HTR-8/SVneo (cell line): ENCODE measurements at places on chromosomes 1 and 21.
A peak's percentile ranks its signal among the peaks of the same experiment; 100 is the strongest.

GRCh38 chr1:209689477-209689876, 14.3 kb downstream of the G0S2 start:
- DNase-seq = no peak

DNA sequence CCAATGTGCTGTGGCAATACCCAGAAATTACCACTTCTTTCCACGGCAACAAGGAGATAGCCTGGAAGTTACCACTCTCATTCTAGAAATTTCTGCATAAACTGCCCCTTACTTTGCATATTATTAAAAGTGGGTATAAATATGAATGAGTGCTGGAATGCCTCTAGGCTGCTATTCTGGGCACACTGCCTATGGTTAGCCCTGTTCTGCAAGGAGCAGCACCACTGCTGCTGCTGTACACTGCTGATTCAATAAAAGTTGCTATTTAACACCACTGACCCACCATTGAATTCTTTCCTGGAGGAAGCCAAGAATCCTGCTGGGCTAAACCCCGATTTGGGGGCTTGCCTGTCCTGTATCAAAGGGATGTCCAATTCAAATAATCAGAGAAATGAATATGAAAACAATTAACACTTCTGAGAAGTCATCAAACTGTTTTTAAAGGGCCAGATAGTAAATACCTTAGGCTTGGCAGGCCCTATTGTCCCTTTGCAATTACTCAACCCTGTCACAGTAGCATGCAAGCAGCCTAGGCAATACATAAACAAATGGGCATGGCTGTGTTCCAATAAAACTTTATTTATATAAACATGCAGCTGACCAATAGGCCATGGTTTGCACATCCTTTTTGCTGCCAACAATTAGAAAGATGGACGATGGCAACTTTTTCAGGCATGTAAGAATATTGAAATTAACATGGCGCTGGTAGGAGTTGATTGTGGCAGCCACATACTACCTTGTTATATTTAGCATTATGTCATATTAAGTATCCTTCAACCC, 369.4 kb upstream of the B3GALT2 start:
- DNase-seq = no peak

- DNase-seq = no peak
Observed at GRCh38 chr1:184860535-184860934, 105.9 kb upstream of the EDEM3 start.

- no peak for DNase-seq
Observed at GRCh38 chr1:31548534-31548906, 27.8 kb upstream of the TINAGL1 start.

GRCh38 chr1:106289265-106289928, 767.1 kb upstream of the PRMT6 start:
- DNase-seq = no peak

DNA sequence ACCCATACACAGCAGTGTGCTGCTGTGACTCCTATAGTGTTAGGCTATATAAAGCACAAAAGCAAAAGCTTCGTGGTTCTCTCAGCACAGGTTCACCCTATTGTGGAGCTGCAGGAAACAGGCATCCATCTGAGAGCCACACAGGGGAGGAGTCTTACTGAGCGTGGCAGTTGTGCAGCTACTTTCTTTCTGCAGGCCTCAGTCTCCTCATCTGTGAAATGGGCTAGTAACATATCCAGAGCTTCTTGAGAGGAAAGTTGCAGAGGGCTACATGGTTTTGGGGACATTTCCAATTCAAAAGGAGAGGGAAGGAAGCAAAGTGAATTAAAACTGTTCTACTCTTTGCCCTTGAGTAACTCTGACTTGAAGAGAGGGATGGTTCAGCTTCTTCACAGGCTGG, 142.0 kb downstream of the FOXD2 start:
- no peak for DNase-seq

GRCh38 chr1:37794372-37795339, 1.0 kb downstream of the MANEAL start:
- DNase-seq = peak; percentile 34

GRCh38 chr1:39288735-39289465, 84.4 kb downstream of the MACF1 start:
- no peak for DNase-seq

DNA sequence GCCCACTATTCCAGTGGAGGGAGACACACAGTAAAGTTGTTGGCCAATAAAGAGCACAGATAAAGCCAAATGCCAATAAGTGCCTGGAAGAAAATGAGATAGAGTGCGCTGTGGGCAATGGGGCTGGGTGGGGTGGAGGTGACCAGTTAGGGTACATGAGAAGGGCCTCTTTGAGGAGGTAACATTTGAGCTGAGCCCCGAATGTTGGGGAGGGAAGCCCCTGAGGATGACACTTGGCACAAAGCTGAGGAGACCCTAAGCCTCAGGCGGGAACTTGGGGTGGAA, 979 bp downstream of the S100A9 start:
- DNase-seq = no peak

DNA sequence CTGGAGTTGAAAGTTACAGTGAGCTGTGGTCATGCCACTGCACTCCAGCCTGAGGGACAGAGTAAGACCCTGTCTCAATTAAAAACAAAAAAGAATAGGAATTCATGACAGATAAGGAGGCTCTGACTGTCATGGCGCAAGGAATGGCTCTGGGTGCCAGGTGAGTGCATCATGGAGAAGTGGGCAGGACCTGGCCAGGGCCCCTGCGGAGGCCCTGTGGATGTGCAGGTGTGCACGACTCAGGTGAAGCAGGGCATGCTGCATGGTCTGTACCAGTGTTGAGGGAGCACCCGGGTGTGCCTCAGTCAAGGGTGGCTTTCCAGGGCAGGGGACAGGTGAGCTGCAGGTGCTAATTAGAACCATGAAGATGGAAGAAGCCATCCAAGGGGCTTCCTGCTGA, 14.0 kb downstream of the SLC1A7 start:
- DNase-seq = no peak

GRCh38 chr1:151995774-151996173, 2.1 kb upstream of the S100A10 start:
- no peak for DNase-seq

DNA sequence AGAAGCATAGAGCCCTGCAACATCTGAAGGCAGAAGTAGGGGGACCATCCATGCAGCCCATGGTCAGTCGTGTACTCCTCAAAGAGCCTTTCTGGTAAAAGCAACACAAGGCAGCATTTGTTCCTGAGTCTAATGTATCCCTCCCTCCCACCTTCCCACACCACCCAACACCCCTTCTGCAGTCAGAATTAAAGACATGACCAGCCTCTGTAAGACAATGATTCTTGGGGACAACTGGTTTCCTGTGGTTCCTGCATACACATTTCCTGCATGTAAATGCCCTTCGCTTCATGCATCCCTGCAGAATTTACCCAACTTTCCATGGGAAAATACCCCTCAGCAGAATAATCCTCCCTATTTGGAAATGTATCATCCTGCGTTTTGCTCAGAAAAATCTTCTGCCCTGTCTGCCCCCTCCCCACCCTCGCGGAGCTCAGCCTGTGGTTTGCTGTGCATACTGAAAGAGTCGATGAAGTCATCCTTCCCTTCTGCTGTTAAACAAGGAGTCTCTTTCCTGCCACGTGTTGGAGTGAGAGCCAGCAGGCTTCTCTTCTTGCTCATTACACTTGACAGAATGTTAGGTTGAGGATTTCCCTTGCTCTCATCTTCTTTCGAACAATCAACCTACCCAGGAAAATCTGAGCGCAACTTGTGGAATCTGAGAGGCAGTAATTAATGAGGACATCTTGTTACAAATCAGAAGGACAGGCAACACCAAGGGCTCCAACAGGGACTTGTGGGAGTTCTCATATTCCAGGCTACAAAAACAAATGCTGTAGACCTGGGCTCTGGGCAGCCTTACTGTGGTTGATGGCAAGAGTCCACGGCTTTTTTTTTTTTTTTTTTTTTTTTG, 4.7 kb downstream of the TNN start:
- peak; percentile 13 for DNase-seq

GRCh38 chr1:204363335-204364114, 3.8 kb upstream of the PLEKHA6 start:
- DNase-seq = peak; percentile 72

DNA sequence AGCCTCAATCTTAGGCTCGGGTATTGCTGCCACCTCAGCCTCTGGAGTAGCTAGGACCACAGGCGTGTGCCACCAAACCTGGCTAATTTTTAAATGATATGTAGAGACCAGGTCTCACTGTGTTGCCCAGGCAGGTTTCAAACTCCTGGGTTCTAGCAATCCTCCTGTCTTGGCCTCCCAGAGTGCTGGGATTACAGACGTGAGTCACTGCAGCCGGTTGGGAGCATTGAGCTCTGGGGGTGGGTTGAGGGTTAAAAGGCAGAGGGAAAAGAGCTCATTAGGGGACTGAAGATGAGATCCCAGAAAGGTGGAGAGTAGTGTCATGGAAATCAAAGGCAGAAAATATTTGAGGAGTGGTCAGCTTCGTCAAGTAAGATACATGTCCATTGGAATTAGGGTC, 7.1 kb downstream of the RAD54L start:
- DNase-seq = no peak

DNA sequence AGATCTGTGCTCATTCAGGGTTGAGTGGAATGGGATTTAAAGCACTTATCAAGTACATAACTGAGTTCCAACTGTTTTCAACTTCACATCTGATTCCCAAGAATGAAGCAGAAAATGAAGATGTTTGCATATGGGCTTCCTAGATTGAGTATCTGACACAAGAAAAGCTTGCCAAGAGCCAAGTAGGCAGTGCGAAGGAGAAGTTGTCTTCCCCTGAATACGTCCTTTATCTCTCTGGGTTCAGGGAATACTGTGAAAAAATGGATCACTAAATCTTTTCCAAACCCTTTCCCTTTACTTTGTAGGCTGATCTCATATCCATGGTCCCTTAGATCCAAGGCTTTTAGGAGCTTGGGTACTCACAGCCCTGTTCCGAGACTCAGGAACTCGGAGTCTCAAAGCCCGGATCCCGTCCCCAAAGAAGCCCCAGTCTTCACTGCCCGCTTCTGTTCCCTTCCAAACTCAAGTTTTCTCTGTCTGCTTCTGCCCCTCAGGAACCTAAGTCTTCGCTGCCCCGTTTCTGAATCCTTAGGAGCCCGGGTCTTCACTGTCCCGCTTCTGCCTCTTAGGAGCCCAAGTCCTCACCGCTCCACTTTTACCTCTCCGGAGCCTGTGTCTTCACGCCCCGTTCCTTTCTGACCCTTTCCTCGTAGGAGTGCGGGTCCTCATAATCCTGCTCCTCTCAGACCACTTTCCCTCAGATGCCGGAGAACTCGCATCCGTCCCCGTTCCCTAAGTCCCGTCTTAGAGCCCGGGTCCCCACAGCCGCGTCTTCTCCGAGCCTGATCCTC, 616 bp downstream of the TAF12 start:
- no peak for DNase-seq

GRCh38 chr1:240559781-240560180, 52.2 kb downstream of the GREM2 start:
- no peak for DNase-seq

GRCh38 chr1:83102630-83103071, 896.3 kb downstream of the TTLL7 start:
- DNase-seq = peak; percentile 10

GRCh38 chr1:33297911-33298622, 22.8 kb downstream of the A3GALT2 start:
- no peak for DNase-seq

GRCh38 chr1:228814176-228814575, 78.9 kb downstream of the RHOU start:
- no peak for DNase-seq

GRCh38 chr1:144551107-144551542, 41.6 kb upstream of the PPIAL4F start:
- DNase-seq = no peak

GRCh38 chr1:243790404-243790803, 59.6 kb downstream of the AKT3 start:
- no peak for DNase-seq

- no peak for DNase-seq
Observed at GRCh38 chr1:40306296-40306695, 10.8 kb downstream of the COL9A2 start.

DNA sequence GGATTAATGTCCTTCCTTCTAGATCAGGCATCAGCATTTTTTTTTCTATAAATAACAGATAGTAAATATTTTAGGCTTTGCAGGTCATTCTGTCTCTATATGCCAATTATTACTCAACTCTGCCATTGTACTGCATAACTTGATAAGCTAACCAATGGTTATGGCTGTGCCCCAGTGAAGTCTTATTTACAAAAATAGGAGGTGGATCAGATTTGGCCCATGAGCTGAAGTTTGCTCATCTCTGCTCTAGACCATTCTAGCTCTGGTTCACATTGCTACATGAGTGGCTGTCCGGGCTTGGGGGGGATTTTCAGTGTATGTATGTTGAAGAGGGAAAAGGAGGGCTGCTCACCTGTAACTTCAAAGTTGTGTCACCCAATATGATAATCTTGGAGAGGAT, 10.1 kb downstream of the RAB7B start:
- no peak for DNase-seq

- no peak for DNase-seq
Observed at GRCh38 chr1:150576367-150576711, 3.1 kb downstream of the MCL1 start.

DNA sequence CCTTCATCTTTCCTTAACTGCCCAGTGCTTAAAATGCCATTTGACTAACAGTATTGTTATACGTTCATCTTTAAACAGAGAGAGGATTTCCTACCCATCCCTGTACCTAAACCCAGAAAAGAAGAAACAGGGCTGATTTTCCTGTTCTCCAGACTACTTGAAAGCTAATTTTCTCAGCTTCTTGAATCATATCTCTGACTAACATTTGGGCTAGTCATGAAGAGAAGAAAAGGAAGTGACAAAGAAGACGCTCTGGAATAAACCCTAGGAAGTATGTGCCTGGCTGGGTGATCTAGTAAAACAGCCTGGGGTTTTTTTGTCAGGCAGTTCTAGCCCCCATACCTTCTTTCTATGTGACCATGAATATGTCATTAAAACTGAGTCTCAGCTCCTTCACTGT, 44.8 kb upstream of the SGIP1 start:
- DNase-seq = no peak

DNA sequence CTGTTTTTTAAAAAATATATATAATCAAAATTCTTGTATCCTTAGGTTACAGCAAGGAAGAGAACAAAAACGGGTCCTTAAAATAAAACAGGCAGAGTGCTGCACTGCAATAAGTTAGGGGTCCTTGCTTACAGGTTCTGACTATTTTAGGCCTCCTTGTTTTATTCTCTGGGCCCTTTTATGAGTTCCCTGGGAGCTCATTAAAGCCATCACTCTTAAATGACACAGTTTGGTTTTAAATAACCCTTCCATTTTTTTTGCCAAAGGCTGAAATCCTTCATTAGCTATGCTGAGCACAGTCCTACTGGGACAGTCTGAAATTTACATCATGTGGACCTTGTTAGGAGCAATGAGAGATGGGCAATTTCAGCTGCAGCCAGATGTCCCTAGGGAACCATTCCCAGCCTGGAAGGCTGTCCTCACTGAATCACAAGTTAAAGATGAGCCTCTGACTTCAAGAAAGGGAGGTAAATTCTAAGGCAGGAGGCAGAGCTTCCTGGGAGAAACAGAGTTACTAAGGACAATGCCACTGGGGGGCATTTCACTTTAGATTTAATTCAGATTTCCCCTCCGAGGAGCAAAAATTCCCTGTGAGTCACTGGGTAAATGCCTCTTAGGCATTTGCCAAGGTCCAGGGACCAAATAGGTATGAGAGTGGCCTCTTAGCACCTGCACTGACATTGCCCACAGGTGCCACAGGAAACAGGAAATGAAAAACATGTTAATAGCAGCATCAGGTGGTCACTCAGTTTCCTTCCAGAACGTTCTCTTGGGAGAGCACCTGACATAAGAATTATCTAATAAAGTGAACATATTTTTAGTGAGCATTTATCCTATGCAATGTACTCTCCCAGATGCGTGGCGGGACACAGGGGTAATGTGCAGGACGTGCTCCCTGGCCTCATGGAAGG, 3.8 kb upstream of the MUL1 start:
- DNase-seq = no peak
